ENCODE measurements at places on chromosomes 16 and 17.
A peak's percentile ranks its signal among the peaks of the same experiment; 100 is the strongest.

DNA sequence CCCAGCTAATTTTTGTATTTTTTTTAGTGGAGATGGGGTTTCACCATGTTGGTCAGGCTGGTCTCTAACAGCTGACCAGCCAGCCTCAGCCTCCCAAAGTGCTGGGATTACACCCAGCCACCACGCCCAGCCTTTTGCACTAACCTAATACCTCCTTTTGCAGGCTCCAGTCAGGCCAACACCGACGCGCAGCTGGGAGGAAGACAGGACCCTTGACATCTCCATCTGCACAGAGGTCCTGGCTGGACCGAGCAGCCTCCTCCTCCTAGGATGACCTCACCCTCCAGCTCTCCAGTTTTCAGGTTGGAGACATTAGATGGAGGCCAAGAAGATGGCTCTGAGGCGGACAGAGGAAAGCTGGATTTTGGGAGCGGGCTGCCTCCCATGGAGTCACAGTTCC is 2.0 kb downstream of the TRPV2 start:
- no peak for DNase-seq

DNA sequence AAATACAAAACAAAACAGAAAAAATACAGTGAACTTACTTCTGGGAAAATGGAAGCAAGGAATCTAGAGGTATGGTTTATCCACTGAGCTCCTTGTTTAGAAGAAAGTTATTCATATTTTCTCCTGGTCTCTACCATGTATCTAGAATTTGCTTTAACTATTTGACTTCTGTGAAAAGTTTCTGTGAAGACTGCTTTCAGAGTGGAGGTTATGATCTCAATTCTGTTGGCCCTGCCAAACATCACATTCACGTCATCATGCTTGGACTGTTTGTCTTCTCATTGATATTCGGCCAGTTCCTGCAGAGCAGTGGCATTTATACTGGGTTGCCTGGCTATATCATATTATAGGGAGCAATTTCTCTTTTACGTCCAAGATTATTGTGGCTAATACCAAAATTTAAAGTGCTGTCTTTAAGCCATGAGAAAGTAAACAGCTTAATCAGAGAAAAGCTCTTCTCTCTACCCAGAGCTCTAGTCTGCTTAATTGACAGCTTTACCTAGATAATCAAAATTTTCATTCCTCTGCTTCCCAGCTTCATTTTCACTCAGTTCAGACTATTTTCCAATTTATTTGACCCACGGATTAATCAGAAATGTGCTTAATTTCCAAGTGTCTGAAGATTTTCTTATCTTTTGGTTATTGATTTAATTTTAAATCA is at the start of gene ABCA8:
TSS of gene ABCA8 (minus strand) at position 212 of the 661 bp plus-strand sequence. CDS start 13,358 bp downstream, outside the sequence.
- DNase-seq: no peak

GRCh38 chr17:77905766-77906165 is 52.7 kb upstream of the TNRC6C start:
- no peak for DNase-seq

DNA sequence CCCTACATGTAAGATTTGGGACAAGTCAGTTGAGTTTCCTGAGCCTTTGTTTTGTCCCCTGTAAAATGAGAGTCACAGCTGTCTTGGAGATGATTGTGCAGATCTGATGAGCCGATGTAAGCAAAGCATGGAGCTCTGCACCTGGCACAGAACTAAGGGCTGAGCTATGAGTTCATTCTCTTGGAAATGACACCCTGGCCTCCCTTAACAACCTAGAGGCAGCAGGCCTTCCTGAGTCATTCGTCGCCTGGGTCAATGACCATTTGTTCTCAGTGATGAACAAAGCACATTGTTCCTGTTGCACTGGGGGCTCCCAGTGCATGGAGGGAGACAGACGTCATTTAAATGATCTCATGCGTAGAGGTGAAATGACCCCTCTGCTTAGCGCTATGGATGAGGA is 62.8 kb upstream of the GCSH start:
- no peak for DNase-seq

GRCh38 chr17:29112771-29113295 is 67.4 kb downstream of the MYO18A start:
- DNase-seq: no peak

DNA sequence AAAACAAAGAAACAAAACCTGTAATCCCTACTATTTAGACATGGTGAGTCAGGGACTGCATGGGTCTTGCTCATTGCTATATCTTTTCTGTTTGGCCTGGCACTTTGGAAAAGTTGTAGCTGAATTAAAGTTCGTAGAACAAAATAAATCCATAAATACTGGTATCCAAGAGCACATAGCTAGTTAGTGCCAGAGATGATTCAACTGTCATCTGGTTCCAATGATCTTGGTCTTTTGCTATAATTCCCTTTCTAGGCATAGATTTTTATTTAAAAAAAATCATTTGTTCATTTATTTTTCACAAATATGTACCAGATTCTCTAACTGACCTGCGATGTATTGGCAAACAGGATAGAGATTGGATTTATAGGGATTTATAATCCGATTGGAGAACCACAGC is 1436.1 kb upstream of the GOT2 start:
- DNase-seq: no peak

DNA sequence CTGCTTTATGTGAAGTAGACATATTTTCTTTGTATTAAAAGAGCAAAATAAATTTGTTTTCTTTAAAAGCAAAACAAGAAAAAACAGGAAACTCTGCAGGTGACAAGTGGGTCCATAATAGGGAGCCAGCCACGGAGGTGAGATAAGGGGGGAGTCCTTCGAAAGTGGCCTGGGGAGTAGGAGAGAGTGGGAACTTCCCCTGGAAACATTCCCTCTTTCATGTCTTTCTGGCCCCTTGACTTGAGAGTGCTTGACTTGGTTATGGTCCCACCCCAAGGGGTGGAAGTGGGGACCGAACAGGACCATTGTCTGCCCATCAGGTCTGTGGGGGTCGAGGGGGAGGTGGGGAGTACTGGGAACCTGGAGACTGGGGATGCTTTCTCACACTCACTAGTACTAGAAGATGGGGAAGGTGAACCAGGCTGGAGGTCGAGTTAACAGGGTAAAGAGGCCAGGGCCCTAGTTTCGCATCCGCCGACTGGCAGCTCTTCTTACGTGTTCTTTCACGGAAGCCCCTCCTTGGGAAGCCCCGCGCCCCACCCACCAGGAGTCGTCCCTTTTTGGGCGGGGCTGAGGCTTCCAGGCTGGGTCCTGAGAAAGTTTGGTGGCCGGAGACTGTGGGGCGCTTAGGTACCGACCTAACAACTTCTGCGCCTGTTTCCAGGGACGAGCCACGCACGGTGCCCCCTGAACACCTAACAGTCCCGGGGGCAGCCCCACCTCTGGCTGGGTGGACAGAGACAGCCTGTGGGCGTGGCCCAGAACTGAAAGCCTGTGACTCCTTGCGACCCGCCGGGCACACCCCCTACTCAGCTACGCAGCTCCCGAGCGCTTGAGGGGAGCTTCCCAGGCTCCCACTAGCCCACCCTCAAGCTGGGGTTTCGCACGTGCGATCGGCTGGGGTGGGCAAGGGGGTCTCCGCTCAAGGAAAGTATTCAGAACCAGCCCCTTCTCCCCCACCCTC is 790 bp downstream of the TRADD start:
- peak; percentile 52 for DNase-seq

- no peak for DNase-seq
Measured at GRCh38 chr16:57115514-57116182, 23.3 kb downstream of the CPNE2 start.

Measured in A549 (cell line).